Activated CD4-positive, alpha-beta T cell treated with anti-CD3 and anti-CD28 coated beads, Interleukin-2, amount 50 U/mL, for 4 hours (primary cell): ENCODE measurements at places on chromosomes 4 and X.

DNA sequence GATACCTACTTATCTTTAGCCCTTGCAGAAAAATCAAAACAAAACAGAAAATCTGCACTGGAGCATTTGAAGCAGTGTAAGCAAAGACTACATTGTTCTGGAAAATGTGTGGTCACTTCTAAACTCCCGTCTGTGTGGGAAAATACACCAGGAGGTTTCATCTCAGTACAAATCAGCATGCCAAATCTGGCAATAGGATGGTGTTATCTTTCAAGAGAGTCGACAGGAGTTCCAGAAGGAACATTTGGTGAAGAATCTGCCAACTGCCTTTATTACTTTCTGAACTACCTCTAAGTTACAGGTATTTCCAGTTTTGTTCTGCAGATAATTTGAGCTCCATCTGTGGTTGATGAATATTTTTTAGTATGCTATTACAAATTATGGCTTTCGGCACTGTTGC lies 1348.0 kb downstream of the RAPGEF2 start:
- no peak for DNase-seq

GRCh38 chrX:23732704-23733103 lies 10.4 kb downstream of the ACOT9 start:
- no peak for DNase-seq

GRCh38 chr4:189940178-189941004 lies at the start of gene FRG1:
TSS of gene FRG1 (plus strand) at chr4:189940872. CDS start at chr4:189941010, 138 bp downstream.
- DNase-seq: peak; percentile 95

DNA sequence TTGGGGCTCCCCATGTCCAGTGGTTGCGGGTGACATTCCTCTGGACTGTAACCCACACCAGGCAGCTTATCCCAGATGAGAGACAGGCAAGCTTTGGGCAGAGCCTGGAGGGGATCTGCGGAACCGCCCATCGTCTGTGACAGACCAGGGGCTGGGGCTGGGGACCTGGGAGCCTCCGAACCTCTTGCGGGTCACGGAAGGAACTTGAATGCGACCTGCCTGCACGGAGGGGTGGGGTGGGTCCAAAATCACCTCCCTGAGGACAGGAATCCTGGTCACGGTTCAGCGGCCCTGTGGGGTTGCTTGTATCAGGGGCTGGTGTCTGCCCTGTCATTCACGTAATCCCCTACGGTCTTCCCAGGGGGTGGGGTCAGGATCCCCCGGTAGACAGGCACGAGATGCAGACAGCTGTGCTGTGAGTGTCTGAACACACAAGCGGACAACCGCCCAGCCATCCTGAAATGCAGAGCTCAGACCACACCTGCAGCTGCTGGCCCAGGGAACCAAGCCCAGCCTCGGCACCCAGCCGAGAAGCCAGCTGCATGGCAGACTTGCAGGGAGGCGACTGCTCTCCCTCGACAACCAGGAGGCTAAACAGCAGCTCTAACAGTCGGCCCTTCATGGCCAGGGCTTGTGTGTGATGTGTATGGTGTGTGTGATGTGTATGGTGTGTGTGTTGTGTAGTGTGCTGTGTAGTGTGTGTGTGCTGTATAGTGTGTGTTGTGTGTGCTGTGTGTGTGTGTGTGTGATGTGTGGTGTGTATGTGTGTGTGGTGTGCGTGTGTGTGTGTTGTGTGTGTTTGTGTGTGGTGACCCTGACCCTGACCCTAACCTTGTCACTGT lies 105.9 kb upstream of the ADRA2C start:
- no peak for DNase-seq
